NCI-H1048 (cell line): ENCODE measurements at places on chromosomes 16 and 17.

DNA sequence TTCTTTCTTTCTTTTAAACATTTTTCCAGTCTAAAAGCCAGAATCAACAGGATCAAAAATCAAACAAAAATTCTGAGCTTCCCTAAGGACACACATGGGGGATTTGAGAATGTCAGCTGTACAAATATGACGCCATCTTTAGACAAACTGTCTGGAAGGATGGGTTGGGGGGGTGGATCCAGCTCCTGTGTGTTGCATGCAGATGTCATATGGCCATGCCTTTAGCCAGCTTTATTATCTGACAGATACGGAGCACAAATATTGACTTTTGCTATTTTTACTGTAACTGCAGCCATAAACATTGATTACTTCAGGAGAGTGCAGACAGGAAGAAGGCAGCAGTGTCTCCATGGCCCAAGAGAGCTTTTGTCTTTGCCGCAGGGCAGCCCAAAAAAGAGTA, 279.4 kb upstream of the ELAC2 start:
- no peak for DNase-seq

DNA sequence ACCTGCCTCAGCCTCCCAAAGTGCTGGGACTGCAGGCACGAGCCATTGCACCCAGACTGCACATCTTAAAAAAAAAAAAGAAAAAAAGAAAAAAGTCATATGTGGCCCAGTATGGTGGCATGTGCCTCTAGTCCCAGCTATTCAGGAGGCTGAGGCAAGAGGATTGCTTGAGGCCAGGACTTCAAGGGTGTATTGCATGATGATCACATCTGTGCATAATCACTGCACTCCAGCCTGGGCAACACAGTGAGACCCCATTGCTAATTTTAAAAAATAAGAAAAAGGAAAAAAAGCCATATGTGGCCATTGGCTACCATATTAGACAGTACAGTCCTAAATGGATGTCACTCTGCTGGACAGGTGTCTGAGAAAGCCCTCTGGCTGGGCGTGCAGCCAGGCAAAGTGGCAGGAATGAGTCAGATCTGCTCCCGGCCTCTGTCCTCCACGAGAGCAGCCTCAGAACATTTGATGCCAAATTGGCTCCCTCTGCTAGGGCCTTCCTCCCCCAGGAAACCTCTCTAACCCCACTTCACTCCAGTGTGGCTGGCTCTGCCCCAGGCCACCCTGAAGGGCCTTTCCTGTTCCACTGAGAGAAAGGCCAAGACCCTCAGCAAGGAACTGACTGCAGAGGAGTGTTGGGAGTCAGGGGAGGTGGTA, 14.7 kb downstream of the CA7 start:
- DNase-seq, result no peak

- no peak for DNase-seq
Measured at GRCh38 chr17:53490447-53490968, 332.2 kb upstream of the KIF2B start.

DNA sequence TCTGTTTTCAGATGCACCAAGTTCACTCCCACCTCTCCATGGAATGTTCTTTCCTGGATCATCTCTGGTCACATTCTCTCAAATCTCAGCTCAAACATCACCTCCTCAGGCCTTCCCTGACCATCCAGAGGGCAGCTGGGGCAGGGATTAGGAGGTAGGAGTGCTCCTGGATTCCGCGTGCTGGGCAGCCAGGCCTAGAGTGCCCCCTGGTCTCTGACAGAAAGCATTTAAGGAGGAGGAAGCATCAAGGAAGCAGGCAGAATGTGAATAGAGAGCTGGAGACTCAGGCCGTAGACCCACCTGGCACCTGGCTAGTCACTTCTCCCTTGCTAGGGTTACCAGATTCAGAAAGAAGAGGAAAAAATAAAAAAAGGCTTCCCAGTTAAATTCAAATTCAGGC, 2.5 kb upstream of the CYB561 start:
- DNase-seq, result no peak

DNA sequence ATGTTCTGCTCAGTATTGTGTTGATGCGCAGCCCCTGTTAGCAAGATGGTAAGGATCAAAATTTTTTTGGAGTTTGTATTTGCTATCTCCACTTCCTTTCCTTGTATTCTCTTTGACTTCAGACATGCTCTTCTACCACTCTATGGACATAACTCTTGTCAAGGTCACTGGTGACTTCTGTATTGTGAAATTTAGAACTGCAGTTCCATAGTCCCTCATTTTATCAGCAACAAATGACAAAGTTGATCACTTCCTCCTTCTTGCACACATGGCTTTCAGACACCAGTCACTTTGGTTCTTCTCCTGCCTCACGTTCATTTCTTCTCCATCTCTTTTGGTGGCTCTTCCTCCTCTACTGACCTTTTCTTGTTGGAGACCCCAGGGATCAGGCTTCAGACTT, 21.1 kb downstream of the COX11 start:
- DNase-seq, result no peak

DNA sequence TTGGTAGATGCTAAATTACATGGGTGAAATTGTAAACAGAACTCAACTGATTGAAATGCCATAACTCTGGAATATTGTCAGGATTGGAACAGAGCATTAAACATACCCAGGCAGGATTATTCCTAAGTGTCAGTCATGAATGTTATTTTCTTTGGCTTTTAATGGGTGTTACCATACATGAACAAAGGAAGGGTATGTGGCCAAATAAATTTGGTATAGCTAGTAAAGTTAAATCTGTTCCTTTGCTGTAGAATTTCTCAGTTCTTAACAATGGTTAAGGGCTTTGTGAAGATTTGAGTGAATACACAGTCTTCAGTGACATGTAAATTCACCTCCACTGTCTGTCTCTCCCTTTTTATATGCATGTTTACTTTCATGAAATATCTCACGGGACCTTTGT, 679.5 kb upstream of the CDH8 start:
- DNase-seq, result no peak

GRCh38 chr17:28926366-28926765, 23.5 kb upstream of the DHRS13 start:
- DNase-seq, result no peak

DNA sequence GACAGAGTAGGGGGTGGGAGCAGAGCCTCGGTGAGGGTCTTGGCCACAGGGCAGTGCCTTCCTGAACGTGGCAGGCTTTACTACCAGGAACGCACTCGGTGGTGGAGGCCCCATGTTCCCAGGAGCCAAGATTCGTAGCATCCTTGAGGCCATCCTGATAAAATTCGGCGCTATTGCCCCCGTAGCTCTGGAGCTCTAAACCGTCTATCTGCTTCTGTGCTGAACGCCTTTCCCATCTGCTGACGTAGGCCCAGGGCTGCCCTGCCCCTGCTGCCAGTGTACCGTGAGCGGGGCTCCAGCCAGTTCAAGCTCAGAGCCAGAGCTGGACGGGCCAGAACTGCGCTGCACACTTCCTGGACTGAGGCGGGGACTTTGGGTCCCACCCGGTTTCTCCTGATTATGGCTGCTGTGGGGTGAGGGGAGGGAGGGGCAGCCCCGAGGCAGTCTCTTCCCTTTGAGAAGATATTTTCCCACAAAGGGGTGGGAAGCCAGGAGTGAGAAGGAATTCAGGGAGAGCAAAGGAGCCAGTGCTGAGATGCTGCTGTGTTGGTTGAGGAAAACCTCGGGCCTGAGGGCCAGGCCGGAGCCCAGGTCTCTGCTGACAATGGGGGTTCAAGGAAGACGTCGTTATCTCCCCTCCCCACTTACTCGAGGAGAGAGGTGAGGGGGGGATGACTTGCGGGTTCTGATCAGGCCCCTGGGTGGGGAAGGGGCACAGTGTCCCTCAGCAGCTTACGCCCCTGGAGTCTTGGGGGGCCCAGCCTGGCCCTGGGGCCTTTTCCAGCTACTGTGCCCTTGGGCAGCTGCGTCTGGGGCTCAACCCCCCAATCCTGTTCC, 29.4 kb downstream of the OR1D5 start:
- DNase-seq, result no peak

DNA sequence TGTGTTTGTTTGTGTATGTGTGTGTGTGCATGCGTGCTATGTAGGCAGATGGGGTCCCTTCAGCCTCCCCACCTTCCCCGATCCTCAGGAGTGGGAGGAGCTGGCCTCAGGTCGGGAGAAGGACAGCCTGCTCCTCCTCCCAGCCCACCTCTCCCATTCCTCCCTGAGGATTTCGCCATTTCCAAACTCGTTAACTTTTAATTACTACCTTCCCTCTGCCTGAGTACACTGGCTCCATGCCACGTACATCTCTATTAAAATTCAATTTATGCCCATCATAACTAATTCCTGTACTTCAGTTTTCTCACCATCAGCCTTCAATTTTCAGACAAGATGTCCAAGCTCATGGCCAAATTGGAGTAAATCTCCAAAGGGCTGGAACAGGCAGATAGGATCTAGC, 148.6 kb downstream of the SDK2 start:
- DNase-seq, result no peak

DNA sequence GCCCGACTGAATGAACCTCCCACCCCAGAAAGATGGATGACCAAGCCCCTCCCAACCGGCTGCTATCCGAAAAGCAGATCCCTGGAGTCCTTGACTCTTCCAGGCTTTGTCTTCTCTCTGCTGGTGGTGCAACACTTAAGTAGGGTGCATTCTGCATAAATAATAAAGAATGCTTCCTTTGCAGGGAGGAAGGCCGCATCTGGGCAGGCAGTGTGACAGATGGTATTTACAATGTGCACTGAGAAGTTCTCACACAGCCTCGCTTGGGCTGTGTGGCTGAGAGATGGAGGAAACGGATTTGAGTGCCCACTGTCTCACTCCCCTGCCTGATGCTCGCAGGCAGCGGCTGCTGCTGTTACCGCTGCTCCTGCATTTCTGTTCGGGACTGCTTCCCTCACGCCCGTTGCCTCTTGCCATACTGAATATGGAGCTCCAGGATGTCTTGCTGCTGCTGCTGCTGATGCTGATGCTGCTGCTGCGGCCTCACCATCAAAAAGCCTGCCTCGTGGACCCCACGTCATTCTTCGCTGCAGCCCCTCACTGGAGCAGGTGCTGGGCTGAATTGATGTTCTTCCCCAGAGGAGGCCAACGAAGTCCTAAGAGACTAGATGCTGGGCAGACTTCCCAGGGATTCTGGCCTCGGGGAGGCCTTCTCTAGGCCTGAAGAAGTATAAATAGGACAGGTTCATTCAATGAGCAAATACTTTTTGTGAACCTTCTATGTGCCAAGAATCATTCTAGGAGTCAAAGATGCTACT, 7.1 kb upstream of the RHBDL3 start:
- DNase-seq, result no peak

GRCh38 chr17:1769822-1770477, 8.1 kb downstream of the SERPINF1 start:
- no peak for DNase-seq

- DNase-seq, result no peak
Measured at GRCh38 chr16:87698241-87698640, 67.5 kb downstream of the KLHDC4 start.

GRCh38 chr17:15742051-15742795, 10.1 kb downstream of the TBC1D26 start:
- DNase-seq, result no peak

GRCh38 chr17:75090871-75091854, 3.4 kb downstream of the SLC16A5 start:
- DNase-seq, result no peak

DNA sequence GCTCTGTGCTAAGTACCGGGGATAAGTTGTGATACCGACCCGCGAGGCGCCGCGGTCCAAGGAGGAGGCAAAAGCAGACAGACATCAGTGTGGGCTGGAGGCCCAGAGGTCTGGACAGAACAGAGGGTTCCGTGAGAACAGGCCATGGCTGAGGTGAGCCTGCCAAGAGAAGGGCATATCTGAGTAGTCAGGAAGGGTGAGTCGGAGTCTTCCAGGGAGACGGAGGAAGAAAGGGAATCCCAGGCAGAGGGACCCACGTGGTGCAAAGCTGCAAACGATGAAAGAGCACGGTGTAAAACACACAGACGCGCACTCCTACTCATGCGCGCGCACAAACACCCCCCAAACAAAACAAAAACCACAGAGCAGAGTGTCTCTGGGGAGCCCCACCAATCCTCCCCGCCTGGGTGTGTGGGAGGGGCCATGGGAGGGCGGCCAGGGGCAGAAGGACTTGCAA, 18.1 kb downstream of the RHBDL3 start:
- no peak for DNase-seq

GRCh38 chr16:53744449-53744848, 40.5 kb downstream of the FTO start:
- DNase-seq, result no peak

DNA sequence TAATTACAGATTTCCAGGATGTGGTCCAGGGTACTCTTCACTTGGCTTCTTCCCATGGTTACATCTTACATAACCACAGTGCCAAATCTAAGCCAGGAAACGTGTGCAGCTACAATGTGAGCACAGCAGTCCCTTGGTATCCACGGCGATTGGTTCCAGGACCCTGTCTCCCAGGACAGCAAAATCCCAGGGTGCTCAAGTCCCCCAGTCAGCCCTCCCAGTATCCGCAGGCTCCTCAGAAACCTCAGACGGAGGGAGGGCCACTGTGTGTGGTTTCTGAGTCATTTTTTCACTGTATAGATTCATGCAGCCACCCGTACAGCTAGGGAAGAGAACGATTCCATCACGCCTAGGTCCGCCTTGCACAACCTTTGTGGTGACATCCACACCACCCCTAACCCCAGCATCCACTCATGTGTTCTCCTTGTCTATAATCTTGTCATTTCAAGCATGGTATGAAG, 11.1 kb upstream of the ATP2C2 start:
- DNase-seq, result no peak
